Type B pancreatic cell (in vitro differentiated cells): ENCODE measurements at places on chromosomes 1 and 21.

- DNase-seq: no peak
These were observed 113.0 kb downstream of the WDR3 start for GRCh38 chr1:118042501-118042900.

- DNase-seq: no peak
These were observed 128.6 kb downstream of the PRDM2 start for GRCh38 chr1:13828454-13829151.

DNA sequence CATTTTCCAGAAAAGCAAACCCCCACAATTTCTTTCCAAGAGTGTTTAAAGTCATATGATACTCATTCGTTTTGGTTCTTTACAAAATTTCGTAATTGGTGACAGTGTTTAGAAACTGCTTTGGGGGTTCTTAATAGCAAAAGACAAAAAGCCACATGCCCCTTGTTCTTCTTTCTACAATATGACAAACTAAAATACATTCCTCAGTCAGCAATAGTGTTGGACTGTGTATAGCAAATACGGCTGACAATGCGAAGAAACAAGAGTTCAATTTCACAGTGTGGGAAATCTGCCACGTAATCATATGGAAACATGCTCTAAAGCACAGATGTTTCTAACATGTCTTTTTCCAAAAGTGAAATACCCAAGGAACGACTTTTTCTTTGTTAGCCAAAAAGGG lies 7.6 kb upstream of the IFNAR1 start:
- no peak for DNase-seq

DNA sequence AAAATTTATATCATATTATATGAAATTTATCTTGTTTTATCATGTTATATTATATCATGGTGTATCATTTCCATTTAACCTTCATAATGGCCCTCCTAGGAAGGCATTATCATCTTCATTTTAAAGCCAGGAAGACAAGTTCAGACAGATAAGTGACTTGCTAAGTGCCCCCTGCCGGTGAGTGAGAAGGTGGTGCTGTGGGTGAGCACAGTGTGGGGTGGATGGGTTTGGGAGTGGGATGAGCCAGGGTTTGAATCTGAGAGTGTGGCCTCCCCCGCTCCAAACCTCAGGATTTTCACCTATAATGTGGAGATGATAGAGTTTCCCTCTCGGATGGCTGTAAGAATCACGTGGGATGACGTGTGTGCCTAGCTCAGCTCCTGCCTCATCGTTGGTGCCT lies 108.7 kb upstream of the IGSF21 start:
- no peak for DNase-seq

DNA sequence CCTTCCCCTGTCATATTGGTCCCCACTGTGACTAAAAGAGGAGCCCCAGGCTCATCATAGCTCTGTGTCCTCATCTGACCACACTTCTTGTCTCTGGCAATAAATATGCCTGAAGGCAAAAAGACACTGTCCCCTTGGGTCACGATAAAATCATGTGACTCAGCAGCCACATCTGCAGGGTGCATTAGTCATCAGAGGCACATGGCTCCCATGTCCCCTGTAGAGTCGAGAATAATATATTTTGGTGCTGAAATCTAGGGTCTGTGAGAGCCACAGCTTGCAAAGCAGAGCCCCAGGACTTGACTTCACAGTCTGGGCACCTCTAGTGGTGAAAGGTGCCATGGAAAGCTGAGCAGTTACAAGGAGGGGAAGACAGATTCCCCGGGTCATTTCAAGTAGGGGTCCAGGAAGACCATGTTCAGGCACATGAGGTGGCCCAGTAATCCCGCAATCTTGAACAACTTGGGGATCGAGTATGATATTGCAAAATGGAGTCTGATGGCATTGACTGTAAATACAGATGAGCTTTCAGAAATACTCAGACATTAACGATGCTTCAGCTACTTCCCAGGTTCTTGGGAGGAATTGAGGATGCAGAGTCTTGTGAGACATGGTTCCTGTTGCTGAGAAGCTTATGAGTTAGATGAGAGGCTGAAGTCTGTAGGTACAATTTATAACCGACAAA lies 68.6 kb downstream of the SLC35F3 start:
- no peak for DNase-seq

- no peak for DNase-seq
These were observed 457 bp downstream of the VAV3 start for GRCh38 chr1:107964336-107965109.

- no peak for DNase-seq
These were observed 33.1 kb upstream of the CEP350 start for GRCh38 chr1:179921472-179921871.

GRCh38 chr1:173276922-173277800 lies 70.0 kb upstream of the TNFSF4 start:
- no peak for DNase-seq

GRCh38 chr1:112826217-112826944 lies 111.2 kb upstream of the PPM1J start:
- no peak for DNase-seq

DNA sequence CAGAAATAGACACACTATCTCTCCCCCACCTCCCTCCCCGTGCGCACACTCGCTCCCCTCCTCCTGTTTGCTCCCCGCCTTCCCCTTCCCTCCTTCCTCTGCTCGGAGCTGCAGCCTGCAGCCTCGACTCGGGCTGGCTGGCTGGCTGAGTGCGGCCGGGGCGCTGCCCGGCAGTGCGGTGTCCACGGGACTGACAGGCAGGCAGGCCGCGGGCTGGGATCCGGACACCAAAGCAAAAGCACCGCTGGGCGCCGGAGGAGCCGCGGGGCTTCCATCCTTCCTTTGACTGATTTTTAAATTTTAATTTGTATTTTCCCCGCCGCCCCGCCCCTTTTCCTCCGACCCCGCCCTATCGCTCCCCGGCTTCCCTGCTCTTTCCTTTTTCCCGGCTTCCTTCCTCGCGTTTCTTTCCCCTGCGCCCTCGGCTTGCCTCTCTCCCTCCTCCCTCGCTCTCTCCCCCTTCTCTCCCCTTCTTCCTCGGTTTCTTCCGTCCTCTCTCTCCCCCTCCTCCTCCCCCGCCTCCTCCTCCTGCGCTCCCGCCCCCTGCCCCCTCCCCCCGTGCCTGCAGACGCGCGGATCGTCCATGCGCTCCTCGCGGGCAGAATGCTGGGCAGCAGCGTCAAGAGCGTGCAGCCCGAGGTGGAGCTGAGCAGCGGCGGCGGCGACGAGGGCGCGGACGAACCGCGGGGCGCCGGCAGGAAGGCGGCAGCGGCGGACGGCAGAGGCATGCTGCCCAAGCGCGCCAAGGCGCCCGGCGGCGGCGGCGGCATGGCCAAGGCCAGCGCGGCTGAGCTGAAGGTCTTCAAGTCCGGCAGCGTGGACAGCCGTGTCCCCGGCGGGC lies 109.4 kb downstream of the NAV1 start:
- DNase-seq: no peak

DNA sequence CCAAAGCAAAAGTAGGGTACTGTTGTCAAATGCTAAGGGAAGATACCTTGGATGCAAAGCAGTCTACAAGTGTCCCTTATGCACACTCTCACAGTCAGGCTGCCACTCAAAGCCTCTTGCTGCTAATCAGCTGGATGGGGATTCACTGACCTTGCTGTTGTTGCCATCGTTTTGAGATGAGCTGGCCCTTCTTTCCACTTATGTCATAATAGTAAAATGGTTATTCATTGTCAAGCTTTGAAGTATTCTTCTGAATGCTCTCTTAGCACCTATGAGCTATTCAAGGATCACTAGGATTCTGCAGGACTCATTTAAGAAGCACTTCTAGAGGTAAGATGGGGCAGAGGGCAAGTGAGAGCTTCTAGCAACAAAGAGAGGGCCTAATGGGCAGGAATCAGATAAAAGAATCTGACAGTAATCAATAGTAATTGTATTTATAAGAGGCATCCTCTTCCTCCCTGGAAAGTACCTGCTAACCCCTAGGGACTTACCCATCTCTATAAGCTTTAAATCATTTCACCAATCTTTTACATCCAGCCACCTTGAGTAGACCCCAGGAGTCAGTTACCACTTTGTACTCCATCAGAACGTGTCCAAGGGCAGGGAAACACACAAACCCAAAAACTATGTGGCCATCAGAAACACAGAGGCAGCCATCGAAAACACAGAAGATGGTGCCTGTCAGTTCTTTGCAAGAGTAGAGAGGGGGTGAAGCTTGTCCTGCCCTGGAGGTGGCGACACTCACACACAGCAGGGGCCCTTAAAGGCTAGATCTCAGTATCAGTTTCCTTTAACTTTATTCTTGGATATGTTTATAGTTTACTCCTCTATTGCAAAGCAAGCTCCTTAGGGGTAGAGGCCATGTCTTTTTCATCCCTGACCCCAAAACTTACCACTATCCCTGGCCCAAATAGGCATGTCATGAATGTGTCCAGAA lies 103.7 kb upstream of the NFIA start:
- no peak for DNase-seq

DNA sequence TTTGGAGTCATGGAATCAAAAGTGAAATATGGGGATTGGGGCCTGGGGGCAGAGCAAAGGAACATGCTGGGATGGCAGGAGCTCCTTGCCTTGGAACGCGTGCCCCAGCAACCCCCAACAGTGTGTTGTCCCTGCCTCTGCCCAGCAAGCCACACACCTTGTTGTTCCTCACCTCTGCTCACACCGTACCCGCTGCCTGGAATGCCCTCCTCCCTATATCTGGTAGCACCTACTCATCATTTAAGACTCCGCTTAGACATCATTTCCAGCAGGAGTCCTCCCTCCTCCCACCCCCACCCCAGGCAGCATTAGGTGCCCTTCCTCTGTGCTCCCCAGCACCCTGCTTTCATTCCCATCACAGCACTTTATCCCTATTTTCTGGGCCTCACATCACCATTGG lies 7.8 kb downstream of the NECTIN4 start:
- no peak for DNase-seq

DNA sequence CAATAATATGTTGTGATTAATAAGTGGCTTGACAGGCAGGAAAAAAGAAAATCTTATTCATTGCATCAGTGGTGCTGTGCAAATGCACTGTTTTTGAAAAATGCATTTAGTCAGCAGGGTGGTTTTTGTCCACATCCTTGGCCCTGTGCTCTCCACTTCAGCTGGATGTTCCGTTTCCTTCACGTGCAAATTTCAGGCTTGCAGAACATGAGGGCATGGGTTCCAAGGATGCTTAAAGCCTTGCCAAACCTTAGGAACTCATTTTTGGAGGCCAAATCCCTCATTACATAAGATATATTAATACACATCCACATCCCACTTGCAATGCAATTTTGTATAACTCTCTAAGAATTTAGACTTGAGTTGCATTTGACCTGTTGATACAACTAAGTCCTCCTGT lies 410.1 kb downstream of the PRDM2 start:
- DNase-seq: no peak

GRCh38 chr1:248825909-248826760 lies at the start of gene SH3BP5L:
Gene SH3BP5L (minus strand): TSS chr1:248825915. CDS start chr1:248824935, 980 bp downstream.
- peak; percentile 88 for DNase-seq
